ENCODE measurements at places on chromosomes 6 and 20. TPM values are rescaled to one million over a fixed set of nuclear protein-coding genes. Genes with fewer than 3 reads are reported as not detected.

The CNR1 gene
- 265 TPM for total RNA-seq

The RIPOR3 gene
- total RNA-seq: 0.98 TPM

The RRAGD gene
- 60.2 TPM for total RNA-seq

The AHCY gene
- 31.0 TPM for total RNA-seq

The DDR1 gene
- total RNA-seq: 147 TPM

The SLC12A5 gene
- total RNA-seq: 17.2 TPM

The BACH2 gene
- 63.4 TPM for total RNA-seq

The TFAP2C gene
- total RNA-seq: 3.9 TPM

The TULP1 gene
- under 0.01 TPM for total RNA-seq

The LAMP5 gene
- total RNA-seq: 5.2 TPM

The SMLR1 gene
- not detected for total RNA-seq

The NRSN2 gene
- total RNA-seq: 32.7 TPM

The OR2B6 gene
- total RNA-seq: not detected

The FAM229B gene
- 21.6 TPM for total RNA-seq

The LHFPL5 gene
- total RNA-seq: 0.98 TPM

The PMEPA1 gene
- total RNA-seq: 5.9 TPM

The UBE2J1 gene
- 42.8 TPM for total RNA-seq

The SLCO4A1 gene
- 1.7 TPM for total RNA-seq

The IL17F gene
- 0.25 TPM for total RNA-seq

The TCF19 gene
- total RNA-seq: 3.4 TPM

The SPATS1 gene
- not detected for total RNA-seq

The F13A1 gene
- total RNA-seq: 3.2 TPM

The COL12A1 gene
- 28.3 TPM for total RNA-seq

The GPX5 gene
- not detected for total RNA-seq

The TRAPPC3L gene
- under 0.01 TPM for total RNA-seq

The OR2H2 gene
- not detected for total RNA-seq

The TRIM31 gene
- total RNA-seq: not detected

The RAET1G gene
- 0.25 TPM for total RNA-seq

The KLC4 gene
- total RNA-seq: 18.4 TPM

The CD24 gene
- 964 TPM for total RNA-seq

The OR2J3 gene
- total RNA-seq: not detected

The TAP2 gene
- total RNA-seq: 2.2 TPM

The MACROD2 gene
- total RNA-seq: 41.8 TPM

The PGC gene
- total RNA-seq: 0.49 TPM

The RAD21L1 gene
- under 0.01 TPM for total RNA-seq

The STK35 gene
- total RNA-seq: 9.8 TPM
